ENCODE measurements at places on chromosomes 4 and X. TPM values are rescaled to one million over a fixed set of nuclear protein-coding genes. Genes with fewer than 3 reads are reported as not detected.

Gene PDHA2
- total RNA-seq, result not detected

Gene RNF128
- not detected for total RNA-seq

Gene GDPD2
- not detected for total RNA-seq

Gene HSFX4
- total RNA-seq, result not detected

Gene CCDC110
- total RNA-seq, result not detected
